ENCODE measurements at places on chromosomes 6 and 20. TPM values are rescaled to one million over a fixed set of nuclear protein-coding genes. Genes with fewer than 3 reads are reported as not detected.

GRCh38 chr6:25089442-25089841, 153.7 kb upstream of the RIPOR2 start:
- H3K4me1 ChIP-seq: peaks cover 2% of the 10 kb centered on the region
- H3K27ac ChIP-seq: no peak overlapping the region
- no peaks in the 10 kb centered on the region for H3K27me3 ChIP-seq
- no peak overlapping the region for H3K4me3 ChIP-seq
- no peaks in the 10 kb centered on the region for H3K36me3 ChIP-seq

DNA sequence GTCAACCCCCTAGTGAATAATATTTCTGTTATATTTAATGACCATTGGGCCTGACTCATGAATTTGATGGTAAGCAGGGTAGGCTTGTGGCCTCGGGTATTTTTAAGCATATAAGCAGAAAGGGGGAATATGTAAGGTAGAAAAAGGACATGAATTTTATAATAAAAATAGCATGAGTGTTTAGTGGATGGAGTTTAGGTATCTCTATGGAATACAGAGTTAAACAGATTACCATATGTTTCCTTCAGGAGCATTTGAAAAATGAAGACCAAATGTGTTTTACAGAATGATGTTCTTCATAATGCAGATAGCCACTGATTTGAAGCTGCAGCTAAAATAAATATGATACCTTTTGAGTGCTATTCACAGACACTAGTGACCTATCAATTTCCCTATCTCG, 191.7 kb upstream of the TSHZ2 start:
- no peaks in the 10 kb centered on the region for H3K4me1 ChIP-seq
- H3K4me3 ChIP-seq: no peak overlapping the region
- no peaks in the 10 kb centered on the region for H3K27me3 ChIP-seq
- no peak overlapping the region for H3K27ac ChIP-seq
- no peaks in the 10 kb centered on the region for H3K36me3 ChIP-seq
- no peak for DNase-seq

- H3K27me3 ChIP-seq: no peaks in the 10 kb centered on the region
- H3K4me3 ChIP-seq: no peak overlapping the region
- DNase-seq: no peak
- H3K4me1 ChIP-seq: peaks cover 10% of the 10 kb centered on the region
- no peak overlapping the region for H3K27ac ChIP-seq
Observed at GRCh38 chr6:119022796-119023195, 55.7 kb downstream of the FAM184A start.

GRCh38 chr6:116397914-116398313, 27.2 kb downstream of the DSE start:
- no peak for DNase-seq
- peaks cover 7% of the 10 kb centered on the region for H3K36me3 ChIP-seq
- no peak overlapping the region for H3K27ac ChIP-seq
- no peaks in the 10 kb centered on the region for H3K4me1 ChIP-seq
- no peak overlapping the region for H3K4me3 ChIP-seq

DNA sequence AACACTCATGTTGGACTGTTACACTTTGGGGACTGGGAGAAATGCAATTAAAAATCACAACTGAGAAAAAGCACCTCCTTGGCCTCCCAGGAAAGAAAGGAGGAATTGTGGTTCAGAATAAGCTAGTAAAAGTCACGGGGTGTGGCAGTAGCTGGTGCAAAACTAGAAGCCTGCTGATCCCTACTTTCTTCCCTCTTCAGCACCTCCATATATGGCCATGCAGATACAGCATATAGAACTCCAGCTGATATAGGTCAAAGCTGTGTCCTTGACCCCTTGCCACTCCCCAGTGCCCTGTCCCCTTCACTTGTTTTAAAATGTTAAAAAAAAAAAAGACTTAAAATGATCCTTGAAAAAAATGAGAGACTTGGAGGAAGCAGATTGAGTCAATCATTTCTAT, 5.5 kb upstream of the FLRT3 start:
- H3K27me3 ChIP-seq: no peaks in the 10 kb centered on the region
- H3K4me1 ChIP-seq: no peaks in the 10 kb centered on the region

- DNase-seq: no peak
- no peak overlapping the region for H3K4me3 ChIP-seq
- H3K27ac ChIP-seq: no peak overlapping the region
- H3K27me3 ChIP-seq: no peaks in the 10 kb centered on the region
Observed at GRCh38 chr20:13659288-13659687, 20.6 kb upstream of the TASP1 start.

- no peak for DNase-seq
- no peaks in the 10 kb centered on the region for H3K27me3 ChIP-seq
- H3K27ac ChIP-seq: no peak overlapping the region
- no peak overlapping the region for H3K4me3 ChIP-seq
- no peaks in the 10 kb centered on the region for H3K4me1 ChIP-seq
- H3K36me3 ChIP-seq: no peaks in the 10 kb centered on the region
Observed at GRCh38 chr6:1893470-1894130, 283.9 kb downstream of the FOXC1 start.

DNA sequence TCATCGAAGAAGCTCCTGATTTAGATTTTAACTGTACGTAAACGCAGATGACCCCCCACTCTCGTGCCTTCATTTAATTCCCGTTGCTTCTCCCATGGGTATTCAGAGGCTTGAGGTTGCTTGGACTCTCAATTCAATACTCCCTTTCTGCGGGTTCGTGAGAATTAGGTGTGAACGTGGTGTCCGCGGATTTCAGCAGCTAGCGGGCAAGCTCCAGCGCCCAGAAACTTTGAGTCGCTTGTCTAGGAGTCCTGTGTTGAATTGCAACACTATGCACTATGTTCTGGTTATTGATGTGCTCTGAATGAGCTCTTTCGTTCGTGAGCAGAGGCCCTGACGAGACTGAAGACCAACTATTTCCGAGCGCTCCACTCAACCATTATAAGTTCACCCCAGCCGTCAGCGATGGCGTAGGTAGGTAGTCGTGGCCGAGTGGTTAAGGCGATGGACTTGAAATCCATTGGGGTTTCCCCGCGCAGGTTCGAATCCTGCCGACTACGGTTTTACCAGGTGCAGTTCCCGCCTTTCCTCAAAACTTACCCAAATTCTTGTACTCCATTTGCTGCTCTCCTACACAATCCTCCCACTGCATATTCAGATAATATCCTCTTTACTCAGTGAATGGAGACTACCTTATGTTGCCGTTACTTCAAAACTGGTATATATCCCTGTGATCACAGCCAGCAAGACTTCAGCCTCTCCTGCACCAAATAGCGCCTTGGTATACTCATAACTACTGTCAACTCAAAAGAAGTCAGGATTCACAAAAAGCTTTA, 72.6 kb upstream of the ZNF184 start:
- H3K4me3 ChIP-seq: peak overlapping the region; percentile 91
- H3K27ac ChIP-seq: no peak overlapping the region
- H3K27me3 ChIP-seq: no peaks in the 10 kb centered on the region
- no peaks in the 10 kb centered on the region for H3K4me1 ChIP-seq
- H3K36me3 ChIP-seq: no peaks in the 10 kb centered on the region

DNA sequence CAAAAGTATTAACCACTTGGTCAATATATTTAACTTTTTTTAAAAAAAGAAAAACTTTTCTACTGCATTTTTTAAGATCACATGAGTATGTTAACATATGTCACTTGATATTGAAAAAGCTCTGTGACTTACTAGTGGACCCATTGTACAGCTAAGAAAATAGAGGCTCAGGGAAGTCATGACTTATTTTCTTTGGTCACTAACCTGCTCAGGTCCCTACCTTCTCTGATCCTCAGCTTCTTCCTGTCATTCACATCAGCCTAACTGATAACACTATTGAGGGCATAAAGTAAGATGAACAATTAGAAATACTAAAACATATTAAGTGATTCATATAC, 19.8 kb downstream of the AGPAT4 start:
- DNase-seq: no peak
- H3K36me3 ChIP-seq: peaks cover 7% of the 10 kb centered on the region
- H3K27ac ChIP-seq: no peak overlapping the region
- H3K27me3 ChIP-seq: no peaks in the 10 kb centered on the region

GRCh38 chr6:93624408-93624807, 205.0 kb upstream of the EPHA7 start:
- H3K4me1 ChIP-seq: no peaks in the 10 kb centered on the region
- no peaks in the 10 kb centered on the region for H3K27me3 ChIP-seq
- H3K4me3 ChIP-seq: no peak overlapping the region
- H3K36me3 ChIP-seq: no peaks in the 10 kb centered on the region

DNA sequence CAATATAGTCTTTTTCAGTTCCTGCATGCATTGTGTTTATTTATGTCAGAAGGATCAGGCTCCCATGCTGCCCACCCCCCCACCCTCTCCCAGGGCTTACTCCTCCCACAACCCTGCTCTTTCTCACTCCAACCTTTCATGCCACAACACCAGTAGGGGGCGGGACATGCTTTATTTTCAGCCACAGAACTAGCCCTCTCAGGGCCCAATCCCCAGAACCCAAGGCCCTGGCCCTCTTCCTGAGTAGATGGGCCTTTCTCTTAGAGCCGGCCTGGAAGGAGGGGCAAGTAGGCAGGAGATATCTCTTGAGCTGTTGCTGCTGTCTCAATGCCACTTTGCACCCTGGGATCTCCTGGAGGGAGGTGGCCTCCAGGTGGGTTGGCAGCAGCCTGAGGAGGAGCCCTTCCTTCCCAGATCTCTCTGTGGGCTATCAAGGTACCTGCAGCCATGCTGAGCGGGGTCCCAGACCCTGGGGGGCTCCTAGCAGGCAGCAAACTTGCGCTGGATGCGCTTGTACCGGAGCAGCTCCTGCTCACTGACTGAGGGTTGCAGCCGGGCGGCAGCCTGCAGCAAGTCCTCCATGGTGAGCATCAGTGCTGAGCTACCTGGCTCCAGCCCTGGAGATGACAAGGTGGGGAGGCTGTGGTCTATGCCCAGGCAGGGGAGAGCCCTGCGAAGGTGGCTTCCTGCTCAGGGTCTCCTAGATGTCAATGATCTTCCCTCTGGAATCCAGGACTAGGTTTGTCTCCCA, 3.5 kb downstream of the GNMT start:
- no peaks in the 10 kb centered on the region for H3K4me1 ChIP-seq
- H3K36me3 ChIP-seq: peaks cover 36% of the 10 kb centered on the region
- DNase-seq: peak; percentile 89
- H3K4me3 ChIP-seq: no peak overlapping the region
- peaks cover 6% of the 10 kb centered on the region for H3K27me3 ChIP-seq

- no peaks in the 10 kb centered on the region for H3K4me1 ChIP-seq
- DNase-seq: no peak
- H3K27me3 ChIP-seq: no peaks in the 10 kb centered on the region
- no peak overlapping the region for H3K4me3 ChIP-seq
- no peak overlapping the region for H3K27ac ChIP-seq
Observed at GRCh38 chr6:92647630-92648029, 771.7 kb downstream of the EPHA7 start.

C2 gene
- 0.86 TPM for total RNA-seq

CFB gene
- total RNA-seq: 0.31 TPM

RAET1L gene
- not detected for total RNA-seq

KIF13A gene
- total RNA-seq: 38.2 TPM

MYLK4 gene
- total RNA-seq: 0.28 TPM
